ENCODE measurements at places on chromosomes 16 and 17.

DNA sequence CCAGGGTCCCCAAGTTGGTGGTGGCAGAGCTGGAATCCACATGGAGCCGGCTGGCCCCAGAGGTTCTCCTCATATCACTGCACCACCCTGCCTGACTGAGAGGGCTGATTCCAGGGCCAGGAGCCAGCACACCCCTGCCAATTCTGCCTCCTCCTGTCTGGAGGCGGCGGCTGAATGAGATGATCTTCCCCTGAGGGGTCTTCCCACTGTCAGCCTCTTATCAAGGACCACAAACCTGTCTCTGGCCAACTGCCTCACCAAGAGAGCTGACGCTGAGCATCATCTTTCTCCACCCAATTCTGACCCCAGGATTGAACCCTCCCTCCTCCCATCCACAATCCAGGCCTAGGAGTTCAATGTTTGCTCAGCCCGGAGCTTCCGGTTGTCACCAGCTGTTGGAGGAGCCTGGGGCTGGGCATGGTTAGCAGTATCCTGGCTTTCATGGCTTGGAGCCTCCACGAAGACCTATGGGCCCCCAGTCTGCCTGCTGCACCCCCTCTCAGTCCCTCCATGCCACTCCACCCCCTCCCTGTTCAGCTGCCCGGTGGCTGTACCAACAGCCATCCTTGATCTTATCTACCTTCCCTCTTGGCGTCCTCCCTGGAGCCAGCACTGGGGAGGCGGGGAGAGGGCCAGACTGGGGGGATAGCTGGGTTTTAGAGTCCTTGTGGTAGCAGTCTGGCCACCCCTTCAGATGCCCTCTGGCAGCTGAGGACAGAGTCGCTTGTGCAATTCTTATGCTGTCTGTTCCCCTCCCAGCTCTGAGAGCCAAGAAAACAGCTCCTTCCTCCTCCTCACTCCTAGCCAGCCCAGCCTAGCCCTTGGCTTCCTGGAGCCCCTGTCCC, 25.6 kb downstream of the ABCC3 start:
- no peak for DNase-seq

GRCh38 chr17:77905766-77906165, 52.7 kb upstream of the TNRC6C start:
- no peak for DNase-seq

DNA sequence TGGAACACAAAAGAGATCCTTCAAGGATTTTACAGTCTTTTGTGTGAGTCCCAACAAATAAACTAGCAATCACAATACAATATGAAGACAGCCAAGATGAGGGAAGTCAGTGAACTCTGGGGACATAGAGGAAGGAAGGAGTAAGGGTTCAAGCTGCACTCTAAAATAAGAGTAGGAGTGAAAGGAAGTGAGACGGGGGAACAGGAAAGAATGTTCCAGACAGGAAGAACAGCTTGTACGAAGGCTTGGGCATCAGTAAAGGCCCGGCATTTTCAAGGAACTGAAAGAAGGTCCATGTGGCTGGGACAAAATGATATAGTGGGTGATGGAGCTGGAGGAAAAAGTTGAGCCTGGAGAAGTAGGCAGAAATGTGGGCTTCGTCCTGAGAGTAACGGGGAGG, 4.5 kb downstream of the CCL17 start:
- no peak for DNase-seq

GRCh38 chr17:78240012-78240655, 8.7 kb downstream of the TMEM235 start:
- DNase-seq: no peak

- DNase-seq: no peak
These were observed 77.4 kb upstream of the CCL2 start for GRCh38 chr17:34177642-34178041.

GRCh38 chr17:36057911-36058310, 6.2 kb upstream of the CCL18 start:
- DNase-seq: no peak

DNA sequence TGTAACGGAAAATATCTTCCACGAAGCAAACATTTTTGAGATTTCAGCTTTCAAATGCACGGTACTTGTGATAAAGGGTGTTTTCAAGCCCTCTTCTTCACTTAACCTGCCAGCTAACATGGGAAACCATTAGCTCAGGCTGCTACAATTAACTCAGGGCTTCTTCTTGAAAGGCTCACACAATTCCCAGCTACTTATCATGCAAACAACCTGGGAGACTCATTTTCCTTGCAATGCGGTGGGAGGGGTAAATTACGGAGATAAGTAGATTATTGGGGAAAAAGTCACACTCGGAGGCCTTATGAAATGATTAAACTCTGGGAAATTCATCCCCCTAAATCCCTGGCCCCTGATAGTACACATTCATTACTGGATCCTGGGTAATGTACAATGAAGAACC, 266.4 kb downstream of the STX8 start:
- DNase-seq: no peak

GRCh38 chr16:10640934-10641333, 53.8 kb downstream of the TEKT5 start:
- no peak for DNase-seq

DNA sequence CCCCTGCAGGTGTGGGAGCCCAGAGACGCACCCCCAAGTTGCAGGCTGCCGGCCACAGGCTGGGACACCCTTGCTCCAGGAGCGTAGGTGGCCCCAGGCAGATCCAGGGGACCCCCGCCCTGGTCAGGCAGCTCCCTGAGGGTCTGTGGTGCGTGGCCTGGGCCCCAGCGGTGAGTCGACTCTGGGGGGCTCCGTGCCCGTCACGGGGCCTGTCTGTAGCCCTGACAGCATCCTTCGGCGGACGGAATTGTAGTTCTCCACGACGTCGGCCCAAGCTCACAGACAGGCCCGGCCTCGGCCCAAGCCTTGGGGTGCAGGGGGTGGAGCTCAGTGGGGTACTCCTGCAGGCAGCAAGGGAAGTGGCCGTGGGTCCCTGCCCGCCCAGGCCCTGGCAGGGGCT, 82.9 kb downstream of the LMF1 start:
- no peak for DNase-seq

- no peak for DNase-seq
These were observed 68.8 kb downstream of the LMF1 start for GRCh38 chr16:901715-902601.

DNA sequence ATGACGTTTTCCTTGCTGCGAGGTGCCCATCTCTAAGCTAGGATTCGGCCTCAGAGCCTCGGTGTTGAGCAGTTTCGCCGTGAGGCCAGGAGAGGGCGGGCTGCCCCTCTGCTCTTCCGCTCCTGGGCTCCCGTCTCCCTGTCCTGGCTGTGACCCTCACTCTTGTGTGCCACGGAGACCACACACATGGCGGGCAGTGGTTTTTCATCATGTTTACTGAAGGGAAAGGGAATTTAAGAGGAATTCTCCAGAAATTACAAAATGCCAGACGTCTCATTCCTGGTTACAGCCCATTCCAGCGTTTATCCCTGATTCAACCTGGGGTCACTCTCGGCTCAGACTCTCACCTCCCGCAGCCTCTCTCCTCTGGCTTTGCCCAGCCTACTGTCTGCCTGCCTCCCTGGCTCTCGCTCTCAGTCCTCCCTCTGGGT, 96.8 kb upstream of the ELAC2 start:
- DNase-seq: peak; percentile 8

DNA sequence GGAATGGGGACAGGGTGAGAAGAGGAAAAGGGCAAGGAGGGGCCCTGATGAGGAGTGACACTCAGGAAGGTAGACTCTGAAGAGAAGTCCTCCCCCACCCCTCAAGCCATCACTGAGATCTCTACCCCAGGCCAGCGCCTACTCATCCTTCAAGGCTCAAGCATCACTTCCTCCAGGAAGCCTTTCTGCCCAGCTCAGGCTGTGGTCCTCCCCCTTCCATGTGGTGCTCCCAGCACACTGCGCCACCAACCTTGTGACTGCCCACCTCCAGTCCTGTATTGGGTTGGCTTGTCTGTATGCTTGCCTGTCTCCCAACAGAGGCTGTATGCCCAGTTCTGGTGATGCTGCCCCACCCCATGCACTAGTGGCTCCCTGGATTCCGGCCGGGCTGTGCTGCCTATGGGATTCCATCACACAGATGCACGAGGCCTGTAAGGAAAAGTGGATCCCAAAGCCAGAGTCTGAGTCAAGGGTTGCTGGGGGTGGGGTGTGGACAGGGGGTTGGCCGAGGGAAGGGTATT, 19.8 kb upstream of the ZFP90 start:
- DNase-seq: no peak

DNA sequence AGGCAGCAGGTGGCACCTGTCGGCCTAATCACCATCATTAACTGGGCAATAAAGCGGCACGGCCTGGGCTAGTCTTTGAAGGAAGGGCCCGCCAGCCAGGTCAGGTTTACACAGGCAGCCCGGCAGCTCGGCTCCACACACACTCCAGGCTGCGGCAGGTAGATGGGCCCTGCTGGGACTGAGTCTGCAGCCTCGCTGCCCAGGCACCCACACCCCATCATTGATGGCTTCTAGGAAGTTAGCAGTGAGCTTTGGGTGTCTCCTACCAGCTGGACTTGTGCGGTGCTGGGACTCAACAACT, 6.8 kb upstream of the FOXN1 start:
- no peak for DNase-seq

- DNase-seq: no peak
These were observed 69.8 kb upstream of the ANKFN1 start for GRCh38 chr17:56083475-56083874.

DNA sequence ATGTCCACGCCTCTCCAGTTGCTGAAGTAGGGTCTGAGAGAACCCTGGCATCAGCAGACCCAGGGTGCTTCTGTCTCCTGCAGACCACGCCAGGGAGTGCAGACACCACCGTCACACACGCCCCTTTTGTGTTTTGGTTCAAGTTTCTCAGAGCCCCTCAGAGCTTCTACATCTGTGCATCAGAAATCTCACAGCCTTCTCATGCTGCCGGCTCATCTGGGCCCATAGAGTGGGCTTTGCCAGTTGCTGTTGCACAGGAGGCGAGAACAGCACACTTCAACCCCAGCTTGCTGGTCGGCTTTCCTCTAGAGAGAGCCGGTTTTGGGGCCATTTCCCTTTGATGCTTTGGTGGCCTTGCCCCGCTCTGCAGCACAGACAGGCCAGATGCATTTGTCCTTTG, 60.9 kb downstream of the PDPK1 start:
- no peak for DNase-seq

- no peak for DNase-seq
These were observed 902 bp upstream of the DHRS7B start for GRCh38 chr17:21125862-21126261.
